ENCODE measurements at places on chromosomes 13 and 19.

DNA sequence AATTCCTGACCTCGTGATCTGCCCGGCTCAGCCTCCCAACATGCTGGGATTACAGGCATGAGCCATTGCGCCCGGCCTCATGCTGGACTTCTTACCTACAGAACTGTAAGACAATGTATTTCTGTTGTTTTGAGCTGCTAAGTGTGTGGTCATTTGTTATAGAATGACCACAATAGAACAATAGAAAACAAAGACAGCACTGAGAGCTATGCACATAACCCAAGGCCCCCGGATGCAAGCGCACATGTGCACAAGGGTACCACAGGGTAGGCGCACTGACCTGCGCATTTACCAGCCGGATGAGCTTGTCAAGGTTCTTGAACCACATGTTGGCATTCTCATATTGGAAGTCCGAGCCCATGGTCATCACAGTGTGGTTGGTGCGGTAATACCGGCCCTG lies 5.6 kb downstream of the MAN2B1 start:
- DNase-seq = no peak

GRCh38 chr13:53237696-53238095 lies 209.1 kb downstream of the OLFM4 start:
- no peak for DNase-seq

GRCh38 chr13:91291078-91291477 lies 56.4 kb upstream of the MIR17HG start:
- DNase-seq = no peak

- no peak for DNase-seq
These were observed 8.0 kb downstream of the DPP9 start for GRCh38 chr19:4715529-4716221.

DNA sequence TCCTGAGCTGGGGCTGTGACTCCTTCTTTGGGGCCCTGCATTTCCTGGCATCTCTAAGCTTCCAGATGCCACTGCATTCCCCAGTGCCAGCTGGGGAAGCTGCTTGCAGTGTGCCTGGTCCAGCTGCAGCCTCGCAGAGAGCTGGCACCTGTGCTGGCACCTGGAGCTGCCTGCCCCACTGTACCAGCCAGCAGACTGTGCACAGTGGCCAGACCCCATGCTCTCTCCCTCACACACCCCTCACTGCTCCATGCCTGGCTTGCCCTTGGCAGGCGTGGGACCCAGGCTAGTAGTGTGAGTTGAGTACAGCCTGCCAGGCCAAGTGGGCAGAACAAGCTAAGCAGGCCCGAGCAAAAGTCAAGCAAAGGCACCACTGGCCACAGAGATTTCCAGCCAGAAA lies 327.5 kb downstream of the NDFIP2 start:
- no peak for DNase-seq

- DNase-seq = no peak
These were observed 725 bp downstream of the FAM124A start for GRCh38 chr13:51222686-51223559.

DNA sequence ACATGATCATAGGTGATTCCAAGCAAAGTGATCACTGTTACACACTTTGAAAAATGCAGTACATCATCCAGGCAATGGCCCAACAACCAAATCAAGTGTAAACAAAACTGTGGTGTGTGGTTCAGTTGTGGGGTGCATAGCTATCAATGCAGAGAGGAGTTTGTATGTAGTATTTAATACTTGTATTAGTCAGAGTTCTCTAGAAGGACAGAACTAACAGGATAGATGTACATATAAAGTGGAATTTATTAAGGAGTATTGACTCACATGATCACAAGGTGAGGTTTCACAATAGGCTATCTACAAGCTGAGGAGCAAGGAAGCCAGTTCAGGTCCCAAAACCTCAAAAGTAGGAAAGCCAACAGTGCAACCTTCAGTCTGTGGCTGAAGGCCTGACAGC lies 249.3 kb upstream of the HTR2A start:
- no peak for DNase-seq

GRCh38 chr19:17156947-17157302 lies 58.2 kb upstream of the USE1 start:
- no peak for DNase-seq

DNA sequence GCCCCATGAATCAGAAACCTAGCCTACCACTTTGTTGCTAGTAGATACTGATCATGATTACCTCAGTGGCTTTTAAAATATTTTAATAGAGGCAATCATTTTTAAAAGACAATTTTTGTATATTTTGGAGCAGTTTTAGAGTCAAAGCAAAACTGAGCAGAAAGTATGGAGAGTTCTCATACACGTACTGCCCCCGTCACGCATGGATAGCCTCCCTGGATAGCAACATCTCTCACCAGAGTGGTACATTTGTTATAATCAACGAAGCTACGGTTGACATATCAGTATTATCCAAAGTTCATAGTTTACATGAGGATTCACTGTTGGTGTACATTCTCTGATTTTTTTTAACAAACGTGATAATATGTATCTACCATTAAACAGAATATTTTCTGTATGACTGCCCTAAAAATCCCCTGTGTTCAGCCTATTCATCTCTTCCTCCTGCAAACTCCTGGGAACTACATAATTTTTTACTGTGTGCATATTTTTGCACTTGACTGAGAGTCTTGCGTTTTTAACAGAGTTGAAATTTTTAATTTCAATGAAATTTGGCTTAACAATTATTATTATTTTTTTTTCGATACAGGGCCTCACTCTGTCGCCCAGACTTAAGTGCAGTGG lies 1436.8 kb upstream of the PCDH9 start:
- no peak for DNase-seq

Data from NCI-H1105 (cell line).